Stimulated activated CD8-positive, alpha-beta memory T cell treated with anti-CD3 and anti-CD28 coated beads, Interleukin-4, amount 100 ng/mL, for 1 hour (primary cell): ENCODE measurements at places on chromosomes 13 and 19.

DNA sequence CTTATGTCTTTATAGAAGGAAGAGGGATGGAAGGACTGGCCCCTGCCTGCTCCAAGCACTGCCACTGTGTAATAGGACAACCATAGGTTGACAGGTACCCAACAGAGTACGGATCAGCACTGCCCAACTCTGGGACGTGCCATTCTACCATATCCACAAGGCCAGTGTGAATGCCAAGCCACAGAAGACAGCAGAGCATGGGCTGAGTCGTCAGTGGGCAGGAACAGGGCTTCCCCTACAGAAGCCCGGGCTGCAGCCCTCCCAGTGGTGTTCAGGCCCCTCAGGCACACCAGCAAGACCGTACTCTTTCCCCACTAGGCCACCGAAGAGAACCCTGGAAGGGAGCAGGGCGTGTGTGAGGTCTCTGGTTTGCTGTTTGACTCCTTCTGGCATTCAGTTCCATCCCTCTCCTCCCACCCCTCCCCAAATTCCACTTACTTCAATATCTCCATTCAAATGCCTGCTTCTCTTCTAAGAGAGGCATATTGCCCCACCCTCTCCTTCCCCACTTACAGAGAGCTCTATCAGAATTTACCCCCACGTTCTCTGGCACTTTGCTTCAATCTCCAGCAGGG is 209.4 kb downstream of the FOXO1 start:
- DNase-seq = no peak

- no peak for DNase-seq
These were observed 170.6 kb downstream of the FLT1 start for GRCh38 chr13:28324181-28324789.

DNA sequence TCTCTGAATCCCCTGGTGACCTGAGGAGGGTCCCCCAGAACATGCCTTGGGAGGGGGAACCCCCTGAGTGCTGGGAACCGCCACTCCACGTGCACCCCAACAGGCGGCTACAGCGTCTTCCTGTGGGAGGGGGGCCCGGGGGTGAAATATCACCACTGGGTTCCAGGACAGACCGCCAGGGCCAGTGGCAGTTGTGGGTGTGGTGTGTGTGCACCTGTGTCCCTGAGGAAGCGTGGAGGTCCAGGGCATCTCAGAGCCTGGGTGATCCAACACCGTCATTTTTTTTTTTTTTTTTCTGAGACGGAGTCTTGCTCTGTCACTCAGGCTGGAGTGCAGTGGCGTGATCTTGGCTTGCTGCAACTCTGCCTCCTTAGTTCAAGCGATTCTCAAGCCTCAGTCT is 4.2 kb downstream of the ADGRE5 start:
- no peak for DNase-seq

DNA sequence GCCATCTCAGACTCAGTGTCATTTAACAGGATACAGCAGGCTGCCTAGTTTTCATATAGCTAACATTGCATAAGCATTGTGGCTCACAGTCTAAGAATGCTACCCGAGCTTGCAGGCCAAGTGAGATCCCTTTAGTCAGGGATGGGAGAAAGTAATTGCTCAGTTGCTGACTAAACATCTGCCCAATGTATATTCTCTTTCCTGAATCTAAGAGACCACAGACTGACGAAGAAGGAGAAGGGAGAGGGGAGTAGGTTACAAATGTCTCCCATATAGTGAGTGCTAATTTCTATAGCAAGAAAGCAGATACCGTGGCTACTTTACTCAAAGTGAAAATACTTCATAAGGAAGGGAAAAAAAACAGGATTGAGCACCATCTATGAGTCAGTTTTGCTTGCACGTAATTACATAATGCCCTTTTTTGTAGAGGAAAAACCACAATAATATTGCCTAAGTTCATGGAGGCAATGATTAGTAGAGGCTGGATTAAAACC is 453.9 kb downstream of the COG6 start:
- DNase-seq = no peak

DNA sequence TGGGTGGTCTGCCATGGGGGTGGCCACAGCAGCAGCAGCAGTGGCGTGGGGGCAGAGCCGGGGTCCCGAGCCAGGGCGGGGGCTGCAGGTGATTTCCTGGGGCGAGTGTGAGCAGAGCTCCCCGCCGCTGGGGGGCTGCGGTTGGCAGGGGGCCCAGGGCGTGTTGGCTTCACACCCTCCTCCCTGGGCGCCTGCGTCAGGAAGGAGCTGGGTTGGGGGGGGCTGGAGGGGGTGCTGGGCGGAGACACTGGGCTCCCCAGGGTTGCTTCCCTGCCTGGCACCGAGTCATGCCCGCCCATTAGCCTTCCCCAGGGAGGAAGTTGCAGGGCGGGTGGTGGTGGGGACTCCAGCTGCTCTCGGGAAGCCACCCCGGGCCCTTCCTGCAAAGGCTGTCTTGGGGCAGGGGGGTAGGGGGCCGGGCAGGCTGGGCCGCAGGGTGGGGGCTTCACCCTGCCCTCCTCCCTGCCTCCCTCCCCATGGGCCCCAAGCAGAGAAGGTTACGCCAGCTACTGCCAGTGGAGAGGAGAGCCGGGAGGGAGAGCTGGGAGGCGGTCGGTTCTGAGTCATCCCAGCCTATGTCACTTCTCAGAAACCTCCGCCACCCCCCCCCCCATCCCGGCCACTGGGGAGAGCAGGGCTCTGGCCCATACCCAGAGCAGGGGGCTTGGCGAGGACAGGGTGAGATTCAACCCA is 4.6 kb downstream of the MIDN start:
- no peak for DNase-seq

GRCh38 chr13:90884066-90884465 is 463.4 kb upstream of the MIR17HG start:
- no peak for DNase-seq

DNA sequence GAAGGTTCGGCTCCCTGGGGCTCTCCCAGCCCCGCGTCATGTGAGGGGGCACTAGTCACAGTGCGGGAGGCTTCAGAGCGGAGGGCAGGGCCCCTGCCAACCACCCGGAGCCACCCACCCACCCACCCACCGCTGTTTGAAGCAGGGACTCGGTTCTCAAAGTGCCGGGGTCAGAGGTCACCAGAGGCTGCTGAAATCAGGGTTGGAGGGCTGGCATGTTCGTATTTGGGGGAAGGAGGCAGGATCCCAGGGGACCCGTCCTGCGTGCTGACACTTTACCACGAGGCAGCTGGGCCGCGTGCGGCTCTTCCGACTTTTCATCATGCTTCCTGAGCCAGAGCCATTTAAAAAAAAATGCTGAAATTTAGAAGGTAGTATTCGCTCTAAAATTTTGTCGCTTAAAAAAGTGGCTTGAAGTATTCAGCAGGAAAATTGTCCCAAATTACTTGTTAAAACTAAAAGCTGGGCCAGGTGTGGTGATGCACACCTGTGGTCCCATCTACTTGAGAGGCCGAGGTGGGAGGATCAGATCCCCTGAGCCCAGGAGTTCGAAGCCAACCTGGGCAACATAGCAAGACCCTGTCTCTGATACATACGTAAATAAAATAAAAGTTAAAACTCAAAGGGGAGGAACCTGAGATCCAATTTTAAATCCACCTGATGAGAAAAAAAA is 21.2 kb downstream of the ATP11A start:
- no peak for DNase-seq

DNA sequence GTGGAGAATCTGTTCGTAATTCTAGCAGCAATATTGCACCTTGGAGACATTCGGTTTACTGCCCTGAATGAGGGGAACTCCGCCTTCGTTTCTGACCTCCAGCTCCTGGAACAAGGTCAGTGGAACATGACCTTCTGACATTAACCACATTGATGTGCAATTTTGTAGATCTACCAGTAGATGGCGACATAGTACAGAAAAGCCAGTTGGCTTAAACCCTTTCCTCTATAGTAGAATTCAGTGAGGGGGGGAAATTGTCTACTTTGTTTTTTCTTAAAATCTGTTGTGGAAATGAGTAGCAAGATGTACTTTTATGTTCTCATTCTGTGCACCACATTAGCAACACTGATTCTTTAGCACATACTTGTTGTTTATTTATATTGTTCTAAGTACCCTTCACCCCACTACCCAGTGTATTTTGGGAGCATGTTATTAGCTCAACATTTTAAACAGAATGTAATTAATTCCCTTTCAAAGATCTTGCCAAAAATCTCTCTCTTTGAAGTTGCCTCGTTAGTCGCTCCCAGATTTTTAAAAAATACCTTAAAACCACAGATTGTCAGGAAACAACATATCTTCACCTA is 332.2 kb downstream of the MYO16 start:
- peak; percentile 0 for DNase-seq

GRCh38 chr19:31268751-31269383 is 80.4 kb downstream of the TSHZ3 start:
- no peak for DNase-seq

GRCh38 chr19:45553464-45553863 is 31.1 kb downstream of the OPA3 start:
- no peak for DNase-seq

- no peak for DNase-seq
These were observed 1247.2 kb upstream of the PRR20A start for GRCh38 chr13:55893540-55893939.

- DNase-seq = no peak
These were observed 95.7 kb downstream of the GPR12 start for GRCh38 chr13:26664876-26665275.

- DNase-seq = no peak
These were observed 198.2 kb upstream of the TMTC4 start for GRCh38 chr13:100872761-100873160.

DNA sequence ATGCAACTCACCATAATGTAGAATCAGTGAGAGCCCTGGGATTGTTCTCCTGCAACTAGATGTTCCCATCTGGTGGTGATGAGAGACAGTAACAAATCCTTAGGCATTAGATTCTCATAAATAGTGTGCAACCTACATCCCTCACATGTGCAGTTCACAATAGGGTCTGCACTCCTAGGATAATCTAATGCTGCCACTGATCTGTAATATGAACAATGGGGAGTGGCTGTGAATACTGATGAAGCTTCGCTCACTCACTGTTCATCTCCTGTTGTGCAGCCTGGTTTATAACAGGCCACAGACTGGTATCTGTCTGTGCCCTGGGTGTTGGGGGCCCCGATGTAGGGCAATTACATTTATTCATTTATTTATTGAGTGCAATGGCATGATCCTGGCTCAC is 86.9 kb downstream of the ZNF254 start:
- DNase-seq = no peak

- no peak for DNase-seq
These were observed 146.7 kb upstream of the FNDC3A start for GRCh38 chr13:48828962-48829411.

- no peak for DNase-seq
These were observed 57.0 kb downstream of the RBM26 start for GRCh38 chr13:79349011-79349410.

DNA sequence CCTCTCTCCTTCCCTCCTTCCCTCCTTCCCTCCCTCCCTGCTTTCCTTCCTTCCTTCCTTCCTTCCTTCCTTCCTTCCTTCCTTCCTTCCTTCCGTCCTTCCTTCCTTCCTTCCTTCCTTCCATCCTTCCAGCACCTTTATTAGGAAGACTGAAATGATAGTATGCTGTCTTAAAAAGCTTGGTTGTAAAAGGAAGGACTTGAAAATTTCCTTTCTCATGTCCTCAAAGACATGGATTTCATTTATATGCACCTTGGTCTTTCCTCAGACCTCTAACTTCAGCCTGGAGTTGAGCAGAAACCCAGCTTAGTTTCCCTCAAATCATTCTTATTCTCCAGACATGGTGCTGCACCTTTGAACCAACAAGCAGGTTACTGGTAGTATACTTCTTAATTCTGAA is 141.7 kb downstream of the GPC6 start:
- DNase-seq = no peak

GRCh38 chr13:23771552-23771951 is 117.6 kb downstream of the MIPEP start:
- no peak for DNase-seq
